ENCODE measurements at places on chromosomes 1 and 21.

DNA sequence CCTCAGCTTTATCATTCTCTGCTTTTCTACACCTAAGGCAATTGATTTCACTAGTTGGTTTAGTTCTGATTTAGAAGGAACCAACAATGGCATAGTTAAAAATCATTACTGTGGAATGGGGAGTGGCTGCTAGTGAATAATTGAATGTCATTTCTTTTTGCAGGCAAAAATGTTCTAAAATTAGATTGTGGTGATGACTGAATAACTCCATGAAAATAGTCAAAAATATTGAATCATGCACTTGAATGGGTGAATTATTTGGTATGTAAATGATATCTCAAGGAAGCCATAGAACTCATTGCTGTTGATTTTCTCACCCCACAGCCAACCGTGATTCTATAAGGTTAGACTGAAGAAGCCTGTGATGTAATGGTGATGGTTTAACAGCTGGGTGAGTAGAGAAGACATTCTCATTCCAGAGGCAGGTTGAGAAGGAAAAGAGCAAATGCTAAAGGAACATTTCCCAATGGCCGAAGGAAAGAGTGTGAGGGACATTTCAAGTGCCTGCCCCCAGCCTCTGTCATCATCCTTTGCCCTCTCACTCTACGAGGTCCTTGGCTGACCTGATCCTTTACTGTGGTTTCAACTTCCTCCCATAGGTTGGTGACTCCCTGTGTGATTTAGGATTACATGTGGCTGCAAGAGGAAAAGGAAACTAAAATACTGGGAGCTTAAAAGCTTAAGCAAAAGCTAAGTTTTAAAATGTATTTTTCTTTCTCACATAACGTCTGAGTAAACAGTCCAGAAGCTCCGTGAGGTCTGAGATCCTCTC, 12.5 kb downstream of the OVAAL start:
- DNase-seq: no peak

DNA sequence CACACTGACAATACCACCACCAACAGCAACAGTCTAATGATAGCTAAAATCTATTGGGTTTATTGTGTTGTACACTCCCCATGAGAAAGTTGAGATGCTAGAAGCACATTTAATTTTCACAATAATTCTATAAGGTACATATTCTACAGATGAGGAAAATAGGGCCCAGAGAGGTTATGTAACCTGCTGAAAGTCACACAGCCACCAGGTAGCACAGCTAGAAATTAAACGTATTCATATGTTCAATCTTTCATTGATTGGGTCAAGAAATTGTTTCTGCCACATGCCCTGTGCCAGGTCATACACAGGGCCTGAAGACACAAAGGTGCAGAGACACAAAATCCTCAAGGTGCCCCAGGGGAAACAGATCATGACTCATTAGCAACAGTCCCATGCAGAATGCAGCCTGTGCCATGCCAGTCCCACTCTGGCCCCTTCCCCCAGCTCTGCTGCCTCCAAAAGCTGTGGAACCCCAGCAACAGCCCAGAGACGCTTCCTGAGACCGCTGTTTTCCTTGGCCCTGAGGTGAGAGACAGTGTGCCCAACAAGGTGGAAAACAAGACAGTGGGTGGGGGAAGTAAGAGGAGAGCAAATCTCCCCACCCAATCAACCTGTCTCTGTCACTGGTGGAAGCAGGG, 32.1 kb downstream of the GJA4 start:
- DNase-seq: no peak

DNA sequence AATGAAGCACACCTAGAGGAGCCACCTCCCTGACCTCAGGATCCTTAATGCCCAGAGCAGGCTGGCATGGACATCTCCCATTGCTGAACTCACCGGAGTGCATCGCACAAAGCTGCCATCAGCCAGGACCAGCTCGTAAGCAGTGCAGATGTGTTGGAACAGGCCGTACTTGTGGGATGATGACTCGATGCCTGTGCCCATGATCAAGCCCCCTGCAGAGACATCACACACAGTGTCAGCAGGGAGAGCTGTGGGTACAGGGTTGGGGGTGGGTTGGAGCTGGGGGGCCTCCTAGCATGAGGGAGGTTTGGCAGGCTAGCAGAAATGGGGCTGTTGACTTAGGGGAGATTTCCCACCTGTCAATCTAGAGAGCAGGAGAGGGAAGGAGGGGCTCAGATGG, 12.0 kb downstream of the DHCR24 start:
- no peak for DNase-seq

- no peak for DNase-seq
Measured at GRCh38 chr1:226551299-226551698, 2.7 kb downstream of the STUM start.
